ENCODE measurements at places on chromosomes 4 and X.

DNA sequence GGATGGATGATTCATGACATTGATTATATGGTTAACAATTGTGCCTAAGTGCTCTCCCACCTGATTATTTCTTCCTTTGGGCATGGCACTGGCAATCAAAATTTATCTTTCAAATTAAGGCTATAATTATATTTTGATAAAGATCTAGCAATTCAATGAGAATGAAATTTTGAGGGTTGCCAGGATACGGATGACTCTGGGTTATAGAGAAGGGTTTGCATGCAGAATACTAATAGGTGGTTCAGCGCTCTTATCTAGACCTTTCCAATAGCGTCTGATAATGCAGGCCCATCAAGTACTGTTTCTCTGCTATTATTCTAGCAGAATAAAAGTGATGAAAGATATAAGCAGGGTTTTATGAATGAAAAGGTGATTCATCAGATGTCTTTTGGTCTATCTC, 74.9 kb upstream of the SCML1 start:
- DNase-seq: no peak

- DNase-seq: no peak
Measured at GRCh38 chrX:107301253-107301652, 94.8 kb downstream of the DNAAF6 start.

GRCh38 chrX:28223991-28224390, 242.7 kb upstream of the DCAF8L1 start:
- no peak for DNase-seq

GRCh38 chrX:110055616-110056015, 52.7 kb downstream of the TMEM164 start:
- DNase-seq: no peak

GRCh38 chr4:87669373-87669772, 19.3 kb downstream of the DMP1 start:
- DNase-seq: no peak

Data from breast epithelium (tissue), 4 donors.